ENCODE measurements at places on chromosomes 5 and 9.

GRCh38 chr9:8651846-8652215 is 852.3 kb upstream of the DMAC1 start:
- no peak for DNase-seq

- no peak for DNase-seq
Measured at GRCh38 chr5:65815161-65815560, 93.2 kb downstream of the NLN start.

GRCh38 chr9:126499005-126499910 is 114.5 kb upstream of the LMX1B start:
- peak; percentile 48 for DNase-seq

- DNase-seq = no peak
Measured at GRCh38 chr5:167050568-167051401, 1240.7 kb upstream of the WWC1 start.

GRCh38 chr5:36227046-36227445 is 14.7 kb downstream of the NADK2 start:
- no peak for DNase-seq

DNA sequence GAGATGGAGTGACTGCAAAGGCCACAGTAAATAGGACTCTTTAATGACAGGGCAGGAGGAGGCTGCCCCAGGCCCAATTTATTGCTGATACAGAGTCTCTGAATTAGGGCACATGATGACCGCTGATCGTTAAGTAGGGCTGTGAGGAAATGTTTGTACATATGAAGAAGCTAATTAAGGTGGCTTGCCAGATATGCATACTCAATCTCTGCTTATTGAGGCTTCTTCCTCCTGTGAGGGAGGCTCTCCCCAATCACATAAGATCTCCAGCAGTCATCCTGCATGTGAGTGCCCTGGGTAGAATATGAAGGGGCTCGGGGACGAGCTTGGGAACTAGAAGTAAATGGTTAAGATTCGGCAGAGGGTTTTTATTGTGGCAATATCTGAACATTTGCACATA is 8.2 kb upstream of the CD180 start:
- DNase-seq = no peak

DNA sequence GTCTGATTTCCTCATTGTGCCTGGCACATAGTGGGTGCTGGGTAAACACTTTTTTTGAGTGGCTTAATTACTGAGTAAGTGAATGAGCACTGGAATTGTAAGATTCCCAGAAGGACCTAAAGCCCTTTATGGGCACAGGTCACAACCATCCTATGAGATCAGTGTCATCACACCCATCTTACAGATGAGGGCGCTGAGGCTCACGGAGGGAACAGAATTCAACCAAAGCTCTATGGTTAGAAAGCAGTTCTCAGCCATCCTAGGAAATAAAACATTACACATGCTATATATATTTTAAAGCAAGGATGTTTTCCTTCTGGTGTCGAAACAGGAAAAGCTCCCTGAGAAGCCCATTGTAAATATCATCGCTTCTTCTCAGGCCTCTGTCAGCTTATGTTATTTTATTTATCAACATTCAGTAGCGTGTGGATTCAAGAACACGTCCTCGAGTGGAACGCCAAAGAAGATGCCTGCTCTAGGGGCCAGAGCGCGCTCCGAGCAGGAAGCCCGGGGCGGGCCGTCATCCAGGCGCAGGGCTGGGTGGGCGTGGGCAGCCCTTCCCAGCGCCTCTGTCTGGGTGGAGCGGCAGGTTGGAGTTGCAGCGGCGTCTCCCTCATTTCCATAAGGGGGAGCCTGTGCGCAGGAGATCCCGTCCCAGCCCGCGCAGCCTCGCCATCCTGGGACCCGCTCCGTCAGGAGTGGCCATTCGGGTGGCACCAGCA is 155.8 kb upstream of the SMIM23 start:
- no peak for DNase-seq

- no peak for DNase-seq
Measured at GRCh38 chr5:176776916-176777315, 33.4 kb upstream of the UNC5A start.

GRCh38 chr5:32839106-32839505 is 128.0 kb downstream of the NPR3 start:
- no peak for DNase-seq

DNA sequence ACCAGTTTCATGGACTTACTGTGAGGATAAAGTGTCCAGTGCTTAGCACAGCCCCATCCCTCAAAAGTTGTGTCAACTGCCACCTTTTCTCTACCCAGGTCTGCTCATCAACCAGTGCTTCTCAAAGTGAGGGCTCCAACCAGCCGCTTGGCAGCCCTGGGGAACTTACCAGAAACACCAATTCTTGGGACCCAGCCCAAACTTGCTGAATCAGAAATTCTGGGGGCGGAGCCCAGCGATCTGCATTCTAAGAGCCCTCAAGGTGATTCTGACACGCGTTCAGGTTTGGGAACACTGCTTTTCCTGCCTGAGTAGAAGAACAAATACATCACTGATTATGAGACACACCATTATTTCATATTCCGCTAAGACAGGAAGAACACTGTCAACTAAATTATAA is 132.0 kb downstream of the NSG2 start:
- no peak for DNase-seq

GRCh38 chr9:406886-407654 is 192.4 kb downstream of the DOCK8 start:
- no peak for DNase-seq

DNA sequence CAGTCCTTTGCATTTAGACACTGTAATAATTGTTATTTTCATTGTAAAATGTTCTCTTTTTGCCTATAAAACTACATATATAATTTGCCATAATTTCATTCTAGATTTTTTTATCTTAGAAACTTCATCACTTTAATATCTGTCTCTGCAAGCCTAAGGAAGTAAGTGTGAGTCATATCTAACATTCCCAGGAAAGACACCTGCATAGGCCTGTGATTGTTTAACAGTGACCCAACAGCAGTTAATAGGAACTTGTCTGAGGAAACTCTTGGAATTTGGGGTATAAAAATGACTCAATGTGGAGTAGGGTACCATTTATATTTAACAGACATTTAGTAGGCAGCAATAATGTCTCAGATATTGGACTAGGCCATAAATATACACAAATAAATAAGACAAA is 229.2 kb upstream of the FAM174A start:
- no peak for DNase-seq

- DNase-seq = no peak
Measured at GRCh38 chr5:82525626-82526025, 247.5 kb upstream of the RPS23 start.

GRCh38 chr9:96177005-96177718 is 124.8 kb downstream of the HSD17B3 start:
- DNase-seq = no peak

DNA sequence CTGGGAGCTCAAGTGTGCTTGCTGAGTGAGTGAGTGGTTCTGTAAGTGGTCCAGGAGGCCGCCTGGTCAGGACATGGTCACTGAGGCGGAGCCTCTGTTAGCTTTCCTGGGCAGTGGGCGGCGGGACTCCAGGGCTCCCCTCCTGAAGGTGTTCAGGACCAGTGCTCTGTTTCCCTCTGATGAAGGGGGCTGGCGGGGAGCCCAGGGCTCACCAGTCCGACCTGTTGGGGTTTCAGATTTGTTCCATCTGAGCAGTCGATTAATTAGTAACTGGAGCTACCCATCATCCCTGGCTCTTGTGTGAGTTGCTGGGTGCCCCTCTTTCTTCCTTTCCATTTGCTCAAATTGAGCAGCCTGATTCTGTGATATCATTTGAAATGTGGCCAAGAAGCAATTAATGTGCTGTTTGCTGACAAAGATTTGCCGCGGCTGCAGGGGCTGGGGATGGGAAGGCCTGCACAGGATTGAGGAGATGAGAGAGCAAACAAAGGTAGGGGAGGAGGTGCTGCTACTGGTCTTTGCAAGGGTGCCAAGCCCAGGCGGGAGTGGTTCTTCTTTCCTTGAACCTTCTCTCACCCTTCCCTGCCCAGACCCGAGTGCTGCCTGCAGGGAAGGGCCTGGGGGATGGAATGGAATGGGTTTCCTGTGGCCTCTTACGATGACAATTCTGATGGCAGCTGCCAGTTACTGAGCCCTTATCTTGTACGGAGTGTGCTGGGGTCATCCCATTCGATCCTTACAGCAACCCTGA is 92.8 kb upstream of the PITX1 start:
- DNase-seq = no peak

All from immature natural killer cell (primary cell).